Cerebellum (tissue), 4 donors: ENCODE measurements at places on chromosomes 4 and X. TPM values are rescaled to one million over a fixed set of nuclear protein-coding genes. Genes with fewer than 3 reads are reported as not detected.

RTL9 gene
- total RNA-seq = 0.82 TPM

MUC7 gene
- total RNA-seq = not detected

WNK3 gene
- total RNA-seq = 40.2 TPM

RTL3 gene
- not detected for total RNA-seq

NCAPG gene
- 41.3 TPM for total RNA-seq

ADGRL3 gene
- total RNA-seq = 257 TPM
